ENCODE measurements at places on chromosomes 16 and 17.
A peak's percentile ranks its signal among the peaks of the same experiment; 100 is the strongest.

DNA sequence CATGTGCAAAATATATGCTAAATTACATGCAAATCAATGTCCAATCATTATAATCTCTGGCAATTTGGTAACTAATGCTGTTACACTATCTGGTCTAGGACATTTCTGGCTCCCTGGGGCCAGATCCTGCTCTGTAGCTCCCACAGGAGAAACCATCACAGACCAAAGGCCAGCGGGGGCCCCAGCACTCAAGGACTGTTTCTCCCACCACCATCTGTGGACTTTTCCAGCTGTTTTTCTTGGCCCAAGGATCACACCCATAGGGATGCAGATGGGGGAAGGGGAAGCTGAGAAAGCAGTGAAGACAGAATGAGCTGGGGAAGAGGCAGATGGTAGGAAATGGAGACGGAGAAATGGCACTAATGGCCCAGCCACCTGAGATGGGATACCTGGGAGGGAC lies at the start of gene HIGD1B:
TSS of gene HIGD1B (plus strand) at position 298 of the 400 bp plus-strand sequence. CDS start 270 bp downstream, outside the sequence.
- DNase-seq, result no peak

- no peak for DNase-seq
Observed at GRCh38 chr17:38706505-38707216, 1.6 kb downstream of the MLLT6 start.

GRCh38 chr17:72838581-72838980 lies 253.9 kb downstream of the SLC39A11 start:
- no peak for DNase-seq

DNA sequence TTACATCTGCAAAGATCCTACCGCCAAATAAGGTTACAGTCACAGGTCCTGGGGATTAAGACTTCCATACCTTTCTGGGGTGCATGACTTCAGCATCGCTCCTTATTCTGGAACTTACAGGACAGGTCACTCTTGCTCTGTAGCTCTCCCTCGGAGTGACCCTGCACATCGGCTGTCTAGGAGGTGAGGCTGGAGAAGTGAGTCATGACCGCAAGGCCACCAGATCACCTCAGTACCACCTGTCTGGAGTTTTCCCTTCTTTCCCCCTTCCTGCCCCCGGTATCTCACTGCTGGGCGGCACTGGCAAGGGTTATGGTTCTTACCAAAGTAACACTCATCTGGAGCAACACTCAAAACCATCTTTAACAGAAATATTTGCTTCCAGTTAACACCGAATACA lies 374.8 kb downstream of the SLC39A11 start:
- no peak for DNase-seq

DNA sequence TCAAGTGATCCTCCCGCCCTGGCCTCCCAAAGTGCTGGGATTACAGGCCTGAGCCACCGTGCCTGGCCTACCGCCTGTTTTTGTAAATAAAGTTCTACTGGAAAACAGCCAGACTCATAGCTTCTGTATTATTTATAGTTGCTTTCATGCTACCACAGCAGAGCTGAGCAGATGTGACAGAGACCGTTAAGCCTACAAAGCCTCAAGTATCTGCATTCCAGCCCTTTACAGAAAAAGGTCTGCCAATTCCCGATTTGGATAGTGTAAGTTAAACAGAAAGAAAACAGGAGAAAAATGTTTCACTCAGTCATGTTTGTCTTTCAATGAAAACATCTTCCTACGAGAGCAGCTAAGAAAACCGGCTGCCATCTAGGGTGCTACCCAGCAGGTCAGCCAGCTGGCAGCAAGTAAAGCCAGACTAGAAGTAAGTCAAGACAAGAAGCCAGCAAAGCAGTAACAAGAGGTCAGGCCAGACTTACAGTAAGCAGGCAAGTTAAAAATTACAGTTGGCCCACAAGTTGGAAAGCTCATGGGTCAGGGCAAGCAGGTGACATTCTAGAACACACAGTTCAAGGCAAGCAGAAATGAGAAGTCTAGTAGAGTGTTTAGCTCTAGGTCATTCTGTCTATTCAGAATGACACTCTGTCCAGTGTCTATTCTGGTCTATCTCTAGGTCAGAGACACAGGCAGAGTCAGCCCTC lies 17.7 kb downstream of the NCBP3 start:
- DNase-seq, result no peak

- DNase-seq, result no peak
Observed at GRCh38 chr16:84932681-84933080, 78.7 kb downstream of the ZDHHC7 start.

GRCh38 chr17:38994026-38994425 lies 26.8 kb upstream of the FBXO47 start:
- DNase-seq, result no peak

DNA sequence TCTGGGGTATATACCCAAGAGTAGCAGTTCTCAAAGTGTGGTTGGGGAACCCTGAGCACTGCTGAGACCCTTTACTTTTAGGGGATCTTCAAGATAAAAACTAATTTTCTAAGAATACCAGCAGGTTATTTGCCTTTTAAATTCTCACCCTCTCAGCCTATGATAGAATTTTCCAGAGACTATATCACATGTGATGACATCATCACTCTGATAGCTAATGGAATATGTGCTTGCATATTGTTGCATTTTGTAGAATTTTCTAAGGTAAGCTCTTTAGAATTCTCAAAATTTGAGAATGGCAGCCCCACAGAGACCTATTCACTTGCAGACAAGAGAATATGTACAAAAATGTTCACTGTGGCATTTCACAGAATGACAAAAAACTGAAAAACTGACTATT lies 181.1 kb downstream of the MYO1D start:
- DNase-seq, result no peak

GRCh38 chr16:47562366-47562765 lies 101.2 kb downstream of the PHKB start:
- no peak for DNase-seq

GRCh38 chr17:1040216-1040600 lies 43.3 kb downstream of the TIMM22 start:
- DNase-seq, result no peak

- DNase-seq, result no peak
Observed at GRCh38 chr17:44978807-44979206, 10.7 kb upstream of the C1QL1 start.

DNA sequence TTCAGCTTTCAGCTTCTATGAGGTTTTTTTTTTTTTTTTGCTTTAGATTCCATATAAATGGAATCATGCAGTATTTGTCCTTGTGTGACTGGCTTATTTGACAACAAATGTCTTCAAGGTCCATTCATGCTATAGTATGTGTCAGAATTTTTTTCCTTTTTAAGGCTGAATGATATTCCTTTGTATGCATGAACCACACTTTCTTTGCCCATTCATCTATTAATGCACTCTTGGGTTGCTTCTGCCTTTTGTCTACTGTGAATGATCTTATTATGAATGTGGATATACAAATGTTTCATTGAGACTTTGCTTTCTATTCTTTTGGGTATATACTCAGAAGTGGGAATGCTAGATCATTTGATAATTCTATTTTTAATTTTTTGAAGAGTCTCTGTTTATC lies 27.0 kb upstream of the LRRC75A start:
- DNase-seq, result peak; percentile 27

GRCh38 chr17:55567240-55568214 lies 56.3 kb upstream of the SMIM36 start:
- DNase-seq, result no peak

DNA sequence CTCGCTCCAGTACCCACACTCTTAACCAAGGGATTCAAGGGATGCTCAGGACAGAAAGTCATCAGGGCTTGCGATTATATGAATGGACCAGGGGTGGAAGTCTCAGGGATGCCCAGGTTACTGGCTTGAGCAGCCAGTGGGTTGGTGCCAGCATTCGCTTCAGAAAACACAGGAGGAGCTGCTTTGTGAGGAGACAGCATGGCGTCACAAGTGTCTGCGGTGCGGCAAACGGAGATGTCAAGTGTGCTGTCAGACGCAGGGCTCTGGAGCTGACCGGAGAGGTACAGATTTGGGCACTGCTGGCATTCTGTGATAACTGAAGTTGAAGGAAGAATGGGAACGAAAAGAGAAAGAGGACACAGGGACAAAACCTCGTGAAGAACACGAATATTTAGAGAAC lies 4.1 kb downstream of the MARCHF10 start:
- DNase-seq, result no peak

- no peak for DNase-seq
Observed at GRCh38 chr16:69138608-69139007, 6.2 kb downstream of the UTP4 start.

- no peak for DNase-seq
Observed at GRCh38 chr17:73462823-73463222, 151.0 kb upstream of the CDC42EP4 start.

DNA sequence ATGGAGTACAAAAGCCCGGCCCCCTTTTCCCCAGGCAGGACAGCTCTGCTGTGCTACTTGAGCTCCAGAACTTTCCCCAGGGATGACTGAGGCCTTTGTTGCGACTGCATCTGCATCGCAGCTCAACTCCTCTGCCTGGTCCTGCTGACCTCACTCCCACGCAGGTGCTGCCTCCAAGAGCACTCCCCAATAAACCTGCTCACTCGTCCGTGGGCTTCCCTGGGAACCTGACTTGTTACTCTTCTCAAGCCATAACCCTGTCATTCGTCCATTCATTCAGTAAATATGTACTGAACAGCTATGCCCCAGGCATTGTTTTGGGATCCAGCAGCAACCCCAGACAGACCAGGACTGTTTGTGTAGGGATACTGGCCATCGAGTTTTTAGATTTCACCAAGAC lies 11.6 kb upstream of the RMI2 start:
- no peak for DNase-seq

GRCh38 chr16:57903656-57904055 lies 67.3 kb downstream of the CNGB1 start:
- no peak for DNase-seq

- no peak for DNase-seq
Observed at GRCh38 chr16:7420079-7420478, 87.4 kb downstream of the RBFOX1 start.

- DNase-seq, result no peak
Observed at GRCh38 chr16:60566901-60567300, 1469.3 kb downstream of the CDH8 start.

GRCh38 chr17:17175917-17176316 lies 30.2 kb downstream of the PLD6 start:
- DNase-seq, result no peak

- DNase-seq, result no peak
Observed at GRCh38 chr17:73548620-73549311, 95.5 kb downstream of the SDK2 start.

GRCh38 chr17:7823581-7824001 lies 10.4 kb upstream of the KDM6B start:
- DNase-seq, result no peak

- DNase-seq, result no peak
Observed at GRCh38 chr17:42389135-42389417, 834 bp upstream of the STAT3 start.

DNA sequence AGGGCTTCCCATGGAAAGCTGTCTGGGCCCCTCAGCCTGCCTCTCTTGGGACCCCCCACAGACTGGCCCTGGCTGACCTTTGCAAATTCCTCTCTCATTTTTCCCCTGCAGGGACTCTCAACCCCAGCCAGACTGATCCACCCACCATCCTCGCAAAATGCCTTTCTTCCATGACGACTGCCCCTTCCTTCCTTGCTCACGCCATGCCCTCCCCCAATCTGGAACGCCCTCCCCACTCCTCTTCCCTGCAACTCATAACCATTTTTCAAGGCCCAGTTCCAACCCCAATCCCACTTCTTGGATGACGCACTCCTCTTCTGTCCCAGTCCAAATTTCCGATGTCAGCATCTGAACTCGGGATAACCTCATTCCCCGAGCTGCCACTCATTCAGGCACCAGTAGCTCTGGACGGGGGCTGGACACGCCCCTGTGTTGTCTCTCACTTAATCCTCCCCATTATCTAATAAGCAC lies 1.3 kb upstream of the DNAI2 start:
- DNase-seq, result no peak

DNA sequence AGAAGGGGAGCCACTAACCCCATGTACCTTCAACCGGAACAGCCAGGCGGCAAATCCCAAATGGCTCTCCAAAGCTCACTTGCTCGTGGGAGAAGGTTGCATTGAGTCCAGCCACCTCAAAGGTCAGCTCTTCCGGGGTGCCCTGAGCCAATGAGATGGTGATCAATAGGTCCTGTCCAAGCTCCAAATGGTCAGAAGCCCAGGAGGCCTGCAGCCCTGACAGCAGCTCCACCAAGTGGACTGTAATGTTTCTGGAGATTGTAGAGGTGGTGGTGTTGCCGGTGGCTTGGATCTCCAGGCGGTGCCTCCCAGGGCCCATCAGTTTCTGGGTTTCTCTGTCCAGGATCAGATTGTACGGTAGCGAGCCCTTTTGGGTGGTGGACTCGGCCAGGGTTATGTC lies 39.9 kb upstream of the BCO1 start:
- DNase-seq, result no peak

DNA sequence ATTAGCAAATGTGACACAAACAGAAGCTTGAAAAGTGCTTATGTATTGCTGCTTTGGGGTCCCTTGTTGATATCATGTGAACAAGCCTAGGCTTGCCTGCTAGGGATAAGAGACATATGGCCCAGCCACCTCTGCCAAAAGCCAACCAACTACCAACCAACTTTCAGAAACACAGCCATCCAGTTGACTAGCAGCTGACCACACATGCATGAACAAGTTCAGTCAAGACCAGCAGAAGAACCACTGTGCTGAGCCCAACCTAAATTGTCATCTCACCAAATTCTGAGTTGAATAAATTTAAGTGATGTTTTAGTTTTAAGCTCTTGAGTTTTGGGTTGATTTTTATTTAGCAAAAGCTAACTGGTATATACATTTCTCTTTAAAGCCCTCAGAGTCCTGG lies 3.5 kb downstream of the ERN2 start:
- DNase-seq, result no peak

DNA sequence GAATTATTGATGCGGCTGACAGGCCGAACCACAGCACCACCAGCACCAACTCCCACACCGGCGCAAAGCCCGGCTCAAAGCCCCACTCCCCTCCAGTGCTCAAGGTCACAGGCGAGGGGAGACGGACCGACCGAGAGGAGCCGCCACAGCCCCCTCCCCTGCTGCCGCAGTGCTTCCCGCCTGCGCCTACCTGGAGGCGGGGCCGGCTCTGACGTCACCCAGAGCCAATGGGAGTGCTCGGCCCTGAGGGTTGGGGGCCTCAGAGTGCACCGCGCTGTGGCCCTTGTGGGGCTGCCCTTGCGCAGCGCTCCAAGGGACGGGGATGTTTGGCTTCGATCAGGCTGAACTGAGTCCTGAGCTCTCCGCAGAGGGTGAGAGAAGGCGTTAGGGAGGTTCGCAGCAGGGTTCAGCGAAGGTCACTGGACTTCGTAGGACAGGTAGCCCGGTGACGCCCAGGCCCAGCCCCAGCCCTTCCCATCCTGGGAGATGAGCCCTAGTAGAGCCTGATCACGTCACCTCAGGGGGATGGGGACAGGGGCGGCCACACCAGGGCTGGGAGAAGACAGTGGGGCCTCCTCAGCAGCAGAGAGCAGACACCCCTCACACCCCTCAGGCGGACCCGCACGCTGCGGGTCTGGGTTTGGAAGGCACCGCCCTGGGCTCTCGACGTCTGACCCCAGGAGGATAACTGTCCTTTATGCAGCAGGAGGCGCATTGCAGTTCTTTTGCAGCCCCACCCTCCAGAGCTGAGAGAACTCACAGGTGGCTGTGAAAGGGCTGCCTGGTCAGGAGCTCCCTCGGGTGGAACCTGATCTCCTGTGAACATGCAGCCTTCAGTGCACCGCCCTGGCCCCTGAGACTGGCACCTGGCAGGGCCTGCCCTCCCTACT lies 1.5 kb downstream of the NDRG4 start:
- no peak for DNase-seq

All from fibroblast of skin of back (primary cell).